SJCRH30 (cell line): ENCODE measurements at places on chromosomes 7 and 10. TPM values are rescaled to one million over a fixed set of nuclear protein-coding genes. Genes with fewer than 3 reads are reported as not detected.

GRCh38 chr10:70352401-70353097, 29.9 kb downstream of the LRRC20 start:
- no peak for DNase-seq

DNA sequence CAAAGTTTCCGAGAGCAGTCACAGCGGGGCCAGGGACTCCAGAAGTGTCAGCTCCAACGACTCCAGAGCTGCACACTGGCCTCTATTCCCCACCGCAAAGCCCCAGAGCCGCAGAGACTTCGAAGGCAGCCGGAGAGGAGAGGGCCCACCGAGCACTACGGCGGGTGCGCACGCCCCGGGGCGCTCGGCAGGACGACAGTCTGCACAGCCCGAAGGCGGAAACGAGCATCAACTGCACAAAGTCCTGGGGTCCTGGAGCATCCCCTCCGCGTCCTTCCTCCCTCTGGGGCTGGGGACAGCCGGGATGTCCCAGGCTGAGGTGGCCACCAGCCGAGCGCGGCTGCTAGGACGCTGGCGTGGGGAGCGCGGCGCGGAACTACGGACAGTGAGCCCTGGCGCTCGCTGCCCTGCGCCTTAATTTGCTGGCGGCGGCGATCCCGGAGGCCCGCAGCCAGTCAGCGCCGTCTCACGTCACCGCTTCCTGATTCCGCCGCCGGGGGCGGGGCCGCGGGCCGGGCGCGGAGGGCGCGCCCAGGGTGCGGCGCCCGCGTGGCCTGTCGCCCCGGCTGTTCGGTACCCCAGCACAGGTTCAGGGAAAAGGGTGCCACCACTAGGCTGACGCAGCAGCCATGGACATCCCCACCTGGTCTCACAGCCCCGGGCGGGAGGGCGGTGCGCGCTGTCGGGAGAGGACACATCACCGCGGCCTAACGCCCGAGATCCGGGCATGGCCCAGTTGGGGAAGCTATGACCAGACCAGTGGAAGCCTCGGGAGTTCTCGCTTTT, at the start of gene TBX20:
Gene TBX20, minus strand, starts transcription at position 391 of the 786 bp plus-strand sequence. CDS start 480 bp downstream, outside the sequence.
- peak; percentile 67 for DNase-seq

- no peak for DNase-seq
Observed at GRCh38 chr10:60666221-60666620, 112.1 kb upstream of the CDK1 start.

DNA sequence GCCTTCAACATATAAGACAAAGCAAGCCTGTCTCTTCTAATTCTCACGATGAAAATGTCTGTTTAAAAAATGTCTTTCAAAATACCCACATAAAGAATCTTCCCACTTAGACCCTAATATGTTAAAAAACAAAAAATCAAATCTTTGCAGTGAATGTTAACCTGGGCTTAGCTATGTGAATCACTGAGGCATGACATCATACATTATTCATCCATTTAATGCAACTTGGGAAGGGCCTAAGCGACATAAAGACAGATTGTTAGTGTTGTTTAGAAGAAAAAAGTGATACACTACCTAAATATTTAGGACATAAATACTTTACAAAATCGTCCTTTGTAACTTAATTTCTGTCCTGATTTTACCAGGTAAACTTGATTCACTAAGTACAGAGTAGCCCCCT, 648.5 kb upstream of the NRP1 start:
- DNase-seq = no peak

GRCh38 chr10:73818402-73818801, 7.0 kb upstream of the NDST2 start:
- no peak for DNase-seq

GRCh38 chr7:107125475-107125874, 43.3 kb upstream of the HBP1 start:
- no peak for DNase-seq

DNA sequence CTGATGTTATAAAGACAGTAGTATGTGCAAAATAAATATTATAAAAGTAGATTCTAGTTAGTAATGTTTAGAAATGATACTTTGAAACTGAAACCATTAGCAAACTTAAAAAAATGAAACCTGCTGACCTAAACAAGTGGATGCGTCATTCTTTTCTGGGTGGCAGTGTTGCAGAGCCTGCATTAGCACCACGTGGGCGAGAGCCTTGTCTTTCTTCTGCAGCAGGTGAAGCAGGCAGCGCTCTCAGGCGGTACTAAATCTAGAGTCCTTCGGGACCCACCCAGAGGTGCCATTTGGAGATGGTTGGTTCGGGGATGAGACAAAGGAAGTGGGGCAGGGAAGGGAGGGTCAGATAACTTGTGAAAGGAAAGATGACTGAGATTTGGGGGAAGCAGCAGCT, 759.1 kb upstream of the IGFBP3 start:
- no peak for DNase-seq

DNA sequence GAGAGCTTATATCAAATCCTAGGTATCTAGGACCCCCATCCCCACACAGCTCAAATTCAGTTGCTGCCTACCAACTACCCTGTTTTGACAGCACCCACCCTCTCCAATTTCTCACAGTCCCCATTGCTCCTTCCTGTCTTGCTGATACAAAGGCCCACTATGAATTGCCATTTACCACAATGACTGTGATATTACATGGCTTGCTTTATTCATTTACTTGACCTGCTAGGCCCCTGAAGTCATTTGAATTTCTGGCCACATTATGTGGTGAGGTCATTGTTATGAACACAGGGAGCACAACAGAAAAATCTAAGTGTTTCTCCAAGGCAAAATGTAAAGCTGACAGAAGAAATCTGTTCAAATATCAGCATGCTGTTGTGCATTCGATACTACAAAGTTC, 101.4 kb downstream of the PPP1R17 start:
- DNase-seq = no peak

- DNase-seq = no peak
Observed at GRCh38 chr7:47258798-47259197, 323.1 kb downstream of the TNS3 start.

- DNase-seq = no peak
Observed at GRCh38 chr7:30113144-30113543, 21.6 kb upstream of the MTURN start.

- no peak for DNase-seq
Observed at GRCh38 chr7:10727636-10728035, 246.0 kb upstream of the PHF14 start.

The ZPBP gene
- total RNA-seq = not detected in 2 replicates

The SDK1 gene
- total RNA-seq = 3.4 and 6.0 TPM in 2 replicates
